ENCODE measurements at places on chromosomes 11 and 22.

DNA sequence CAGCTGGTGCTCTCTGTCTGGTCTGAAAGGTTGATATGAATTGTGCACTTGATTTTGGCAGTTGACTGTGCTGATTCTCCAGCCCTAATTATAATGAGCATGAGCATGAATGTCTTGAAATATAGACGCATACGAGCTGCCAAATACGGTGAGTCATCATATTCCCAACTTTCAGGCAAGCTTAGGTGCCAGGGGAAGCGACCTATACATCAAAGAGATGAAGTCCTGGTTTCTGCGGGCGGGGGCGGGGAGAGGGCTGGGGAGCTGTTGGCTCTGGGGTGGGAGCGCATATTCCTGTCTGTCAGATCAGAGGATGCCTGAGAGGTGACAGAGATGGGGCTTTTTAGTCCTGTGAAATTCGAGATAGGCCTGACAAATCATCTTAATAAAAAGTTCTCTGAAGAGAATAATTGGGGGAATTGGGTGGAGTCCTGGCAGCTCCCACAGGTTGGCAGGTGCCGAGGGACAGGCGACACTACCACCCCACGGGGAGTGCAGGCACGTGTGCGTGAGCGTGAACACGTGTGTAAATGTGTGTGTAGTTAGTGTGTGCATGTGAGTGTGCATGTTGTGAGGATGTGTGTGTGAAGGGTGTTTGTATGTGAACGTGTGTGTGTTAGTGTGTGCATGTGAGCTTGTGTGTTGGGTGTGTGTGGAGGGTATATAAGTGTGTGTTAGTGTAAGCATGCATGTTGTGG lies 865.3 kb downstream of the TBC1D22A start:
- no peak for DNase-seq

GRCh38 chr11:100691896-100692653 lies 5.0 kb downstream of the ARHGAP42 start:
- DNase-seq: no peak

DNA sequence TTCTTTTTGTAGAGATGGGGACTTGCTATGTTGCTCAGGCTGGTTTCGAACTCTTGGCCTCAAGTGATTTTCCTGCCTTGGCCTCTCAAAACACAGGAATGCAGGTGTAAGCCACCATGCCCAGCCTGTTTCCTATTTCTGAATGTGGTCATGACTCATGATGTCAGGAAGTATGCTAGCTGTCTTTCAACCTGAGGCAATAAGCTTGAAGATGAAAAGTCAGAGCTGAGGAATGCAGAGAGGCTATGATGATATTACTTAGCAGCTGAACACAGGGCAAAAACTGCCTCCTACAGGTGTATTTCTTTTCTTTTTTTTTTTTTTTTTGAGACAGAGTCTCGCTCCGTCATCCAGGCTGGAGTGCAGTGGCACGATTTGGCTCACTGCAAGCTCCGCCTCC lies 9.0 kb upstream of the NUCB2 start:
- no peak for DNase-seq

GRCh38 chr11:66151273-66151672 lies 81.2 kb downstream of the PACS1 start:
- DNase-seq: no peak

- DNase-seq: no peak
These were observed 28.3 kb upstream of the USP47 start for GRCh38 chr11:11813288-11813962.

DNA sequence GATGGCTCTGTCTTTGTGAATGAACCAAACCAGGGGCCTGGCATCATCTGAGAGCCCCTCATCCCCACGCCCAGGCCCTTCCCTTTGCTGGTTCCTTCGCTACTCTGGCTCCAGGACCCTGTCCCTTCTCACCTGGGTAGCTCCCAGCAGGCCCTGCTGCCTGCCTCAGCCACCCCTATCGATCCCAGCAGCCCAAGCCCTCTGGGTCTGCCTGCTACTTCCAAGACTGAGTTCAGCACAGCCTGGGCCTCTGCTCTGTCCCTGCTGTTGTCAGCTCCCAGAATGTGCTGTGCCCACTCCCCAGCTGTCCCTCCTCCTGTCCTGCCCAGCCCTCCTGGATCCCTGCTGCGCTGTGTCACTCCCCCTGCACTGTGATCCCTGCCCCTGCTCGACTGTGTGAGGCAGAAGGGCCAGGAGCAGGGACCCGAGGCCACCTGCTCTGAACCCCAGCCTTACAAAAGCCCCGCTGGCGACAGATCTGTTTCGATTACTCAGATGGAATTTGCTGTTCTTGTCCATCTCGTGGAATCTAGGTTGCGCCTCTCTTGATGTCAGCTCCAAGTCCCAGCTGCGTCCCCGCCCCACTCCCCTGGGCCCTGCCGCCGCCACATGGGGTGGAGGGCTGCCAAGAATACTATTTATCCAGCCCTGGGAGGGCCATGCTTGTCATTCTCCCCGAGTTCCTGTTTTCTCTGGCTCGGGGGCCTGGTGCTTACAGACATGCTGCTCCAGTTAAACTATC lies 13.0 kb downstream of the MRPL21 start:
- DNase-seq: no peak

DNA sequence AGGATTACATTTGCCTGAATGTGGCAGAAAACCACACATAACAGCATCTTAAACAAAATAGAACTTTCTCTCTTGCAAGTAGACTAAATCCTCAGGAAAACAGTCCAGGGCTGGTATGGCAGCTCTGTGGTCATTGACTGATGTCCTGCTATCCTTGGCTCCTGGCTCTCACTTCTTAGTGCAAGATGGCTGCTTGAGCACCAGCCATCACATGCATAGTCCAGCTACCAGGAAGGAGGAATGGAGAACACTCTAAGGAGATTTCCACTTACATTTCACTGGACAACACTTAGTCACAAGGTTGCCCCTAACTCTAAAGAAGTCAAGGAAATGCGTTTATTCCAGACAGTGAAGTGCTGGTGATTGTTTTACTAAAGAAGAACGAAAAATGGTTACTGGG lies 13.6 kb downstream of the RIBC2 start:
- DNase-seq: no peak

GRCh38 chr11:962688-963087 lies 37.0 kb downstream of the AP2A2 start:
- DNase-seq: no peak

- DNase-seq: no peak
These were observed 190.4 kb downstream of the MAML2 start for GRCh38 chr11:96152623-96153022.

DNA sequence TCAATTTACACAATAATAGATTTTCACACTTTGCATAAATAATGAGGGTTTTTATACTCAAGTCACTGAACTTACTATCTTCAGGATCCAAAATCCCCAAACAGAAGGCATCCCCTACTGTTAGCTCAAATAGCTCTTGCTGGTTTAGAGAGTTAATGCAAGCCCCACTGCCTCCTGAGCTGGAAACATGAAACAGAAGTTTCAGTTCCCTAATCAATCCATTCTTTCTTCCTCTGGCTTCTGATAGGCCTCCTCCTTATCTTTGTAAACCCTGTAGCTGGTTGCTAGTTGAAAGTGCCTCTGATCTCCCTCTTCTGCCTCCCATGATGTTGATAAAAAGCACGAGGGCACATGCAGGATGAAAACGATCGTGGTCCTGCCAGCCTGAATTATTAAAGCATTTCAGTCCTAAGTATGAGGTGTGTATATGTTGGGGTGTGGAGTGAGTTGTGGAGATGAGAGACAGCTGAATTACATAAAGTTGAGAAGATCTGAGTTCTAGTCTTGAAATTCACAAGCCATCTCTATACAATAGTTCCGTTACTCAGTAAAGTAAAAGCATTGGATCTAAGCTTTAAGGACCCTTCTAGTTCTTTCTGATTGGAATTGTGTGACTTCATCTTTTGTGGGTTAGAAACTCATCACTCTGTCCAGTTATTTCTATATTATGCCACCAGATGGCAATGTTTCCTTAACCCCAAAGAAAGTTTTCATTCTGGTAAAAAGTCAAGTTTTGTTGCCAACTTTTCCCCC lies 35.0 kb upstream of the EHF start:
- DNase-seq: no peak

GRCh38 chr11:108223348-108224149 lies 682 bp downstream of the ATM start:
- no peak for DNase-seq
